ENCODE measurements at places on chromosomes 11 and 22.

- DNase-seq: no peak
Measured at GRCh38 chr11:114273890-114274635, 22.1 kb upstream of the NNMT start.

- DNase-seq: no peak
Measured at GRCh38 chr11:132312701-132313111, 942.3 kb downstream of the NTM start.

- peak; percentile 34 for DNase-seq
Measured at GRCh38 chr11:74749127-74749964, 697 bp downstream of the RNF169 start.

- no peak for DNase-seq
Measured at GRCh38 chr22:42786606-42787356, 66.1 kb upstream of the A4GALT start.

DNA sequence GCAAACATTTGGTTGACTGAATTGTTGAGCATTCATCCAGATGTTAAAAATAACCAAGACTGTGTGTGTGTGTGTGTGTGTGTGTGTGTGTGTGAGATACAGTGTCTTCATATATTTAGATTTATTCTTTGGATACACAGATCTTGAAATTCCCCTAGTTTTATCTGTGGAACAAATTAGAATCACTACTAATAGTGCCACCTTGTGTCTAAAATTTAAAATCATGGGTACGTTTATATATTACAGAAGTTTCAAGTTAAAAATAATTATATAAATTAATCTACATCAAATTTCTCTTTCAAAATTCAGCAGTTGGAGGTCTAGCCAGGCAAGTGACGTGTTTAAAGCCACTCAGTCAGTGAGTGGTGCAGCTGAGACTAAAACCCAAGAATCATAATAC is 1566.2 kb upstream of the TENM4 start:
- peak; percentile 23 for DNase-seq

DNA sequence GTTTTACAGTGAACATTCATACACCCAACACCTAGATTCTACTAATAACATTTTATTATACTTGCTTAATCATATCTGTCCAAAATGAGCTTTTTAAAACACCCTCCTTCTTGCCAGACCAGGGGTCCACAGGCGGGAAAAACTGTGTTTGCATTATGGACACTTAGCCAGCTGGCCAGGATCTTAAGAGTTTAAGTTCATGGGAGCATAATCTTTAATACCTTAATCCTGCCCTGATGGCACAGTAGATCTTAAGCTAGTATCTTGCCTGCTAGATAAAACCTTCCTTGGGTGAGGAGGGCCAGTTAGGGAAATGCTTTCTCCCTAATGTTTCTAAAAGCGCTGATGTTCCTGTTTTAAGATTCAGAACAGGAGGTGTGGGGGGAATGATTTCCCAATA is 13.1 kb upstream of the CCDC134 start:
- no peak for DNase-seq

- no peak for DNase-seq
Measured at GRCh38 chr11:44566952-44567875, 1.8 kb downstream of the CD82 start.

DNA sequence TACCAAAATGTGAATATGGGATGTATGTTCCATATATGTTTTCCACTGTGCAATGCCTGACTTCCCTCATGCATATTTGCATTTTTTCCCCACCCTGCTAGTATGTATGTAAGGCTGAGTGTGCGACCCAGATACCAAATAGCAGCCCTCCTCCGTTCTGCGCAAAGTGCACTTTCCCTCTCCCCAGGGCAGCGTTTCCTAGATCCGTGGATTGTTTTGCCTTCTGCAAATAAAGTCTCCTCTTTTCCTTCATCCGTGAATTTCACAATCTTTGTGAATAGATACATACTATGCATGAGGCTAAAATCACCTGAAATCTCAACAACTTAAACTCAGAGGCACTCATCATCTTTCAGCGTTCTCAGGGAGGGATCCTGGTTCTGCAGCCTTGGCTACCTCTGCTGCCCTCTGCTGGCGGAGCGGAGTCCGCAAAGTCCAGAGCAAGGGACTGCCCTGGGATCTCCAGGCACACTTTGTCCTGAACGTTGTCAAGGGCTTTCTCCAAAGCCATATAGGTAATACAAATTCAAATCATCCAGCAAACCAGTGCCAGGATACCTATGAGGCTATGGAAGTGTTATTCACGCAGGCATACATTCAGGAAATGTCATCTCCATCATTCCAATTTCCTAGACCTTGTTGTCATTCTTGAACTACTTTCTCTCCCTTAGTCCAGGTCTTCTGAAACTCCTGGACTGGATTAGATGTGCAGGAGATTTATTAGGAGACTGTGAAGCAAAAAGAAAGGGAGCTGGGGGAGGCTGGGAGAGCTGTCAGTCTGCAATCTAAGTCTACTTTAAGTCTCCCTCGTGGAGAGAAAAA is 53.1 kb downstream of the CNTF start:
- DNase-seq: peak; percentile 48

DNA sequence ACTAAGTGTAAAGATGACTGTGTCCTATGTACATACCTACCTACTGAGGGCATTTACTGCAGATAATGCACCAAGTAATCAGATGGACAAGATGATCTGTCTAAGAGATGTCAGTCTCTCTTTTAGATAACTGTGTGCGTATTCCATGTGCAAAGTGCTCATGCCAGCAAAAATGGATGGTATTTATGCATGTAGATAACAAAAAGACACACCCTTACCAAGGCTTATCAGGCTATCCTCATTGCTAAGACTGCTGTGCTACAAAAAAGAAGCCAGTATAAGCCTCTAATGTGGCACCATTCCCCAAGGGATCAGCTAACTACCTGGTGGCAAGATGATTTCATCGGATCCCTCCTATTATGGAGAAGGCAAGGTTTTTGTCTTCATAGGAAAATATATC is 34.3 kb upstream of the CD44 start:
- no peak for DNase-seq

DNA sequence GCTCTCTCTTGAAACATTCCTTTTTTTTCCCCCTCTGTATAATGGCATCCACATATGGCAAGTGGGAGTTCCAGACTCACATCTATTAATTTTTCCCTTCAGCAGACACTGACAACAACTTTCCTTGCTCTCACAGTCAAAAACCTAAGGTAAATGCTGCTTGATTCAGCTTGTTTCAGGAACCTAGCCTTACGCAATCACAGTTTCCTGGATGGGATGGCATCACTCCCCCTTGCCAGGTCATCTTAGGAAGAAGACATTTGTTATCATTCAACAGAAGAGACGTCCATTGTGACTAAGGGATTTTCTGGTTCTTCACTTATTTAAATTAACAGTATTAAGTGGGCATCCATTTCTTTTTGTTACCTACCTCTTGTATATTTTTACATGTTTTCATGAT is 112.0 kb upstream of the PDGFD start:
- peak; percentile 4 for DNase-seq

GRCh38 chr22:30212363-30212995 is 34.1 kb downstream of the LIF start:
- DNase-seq: peak; percentile 95

GRCh38 chr11:19442554-19442910 is 201.8 kb upstream of the E2F8 start:
- no peak for DNase-seq

DNA sequence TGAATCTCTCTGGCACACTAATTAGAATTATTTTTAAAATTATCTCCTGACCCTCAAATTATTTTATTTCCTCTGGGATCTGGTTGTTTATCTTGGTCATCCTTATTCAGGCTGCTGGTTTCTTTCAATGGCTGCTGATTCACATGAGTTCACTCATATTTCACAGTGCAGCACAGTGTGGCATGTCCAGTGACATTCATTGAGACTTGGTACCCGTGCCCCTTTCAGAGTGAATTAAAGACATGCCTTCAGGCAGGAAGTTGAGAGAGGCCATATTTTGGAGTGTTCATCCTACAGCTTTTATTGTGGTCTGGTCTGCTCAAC is 13.5 kb downstream of the DCPS start:
- DNase-seq: no peak

GRCh38 chr11:134683860-134684259 is 271.8 kb upstream of the B3GAT1 start:
- DNase-seq: no peak

DNA sequence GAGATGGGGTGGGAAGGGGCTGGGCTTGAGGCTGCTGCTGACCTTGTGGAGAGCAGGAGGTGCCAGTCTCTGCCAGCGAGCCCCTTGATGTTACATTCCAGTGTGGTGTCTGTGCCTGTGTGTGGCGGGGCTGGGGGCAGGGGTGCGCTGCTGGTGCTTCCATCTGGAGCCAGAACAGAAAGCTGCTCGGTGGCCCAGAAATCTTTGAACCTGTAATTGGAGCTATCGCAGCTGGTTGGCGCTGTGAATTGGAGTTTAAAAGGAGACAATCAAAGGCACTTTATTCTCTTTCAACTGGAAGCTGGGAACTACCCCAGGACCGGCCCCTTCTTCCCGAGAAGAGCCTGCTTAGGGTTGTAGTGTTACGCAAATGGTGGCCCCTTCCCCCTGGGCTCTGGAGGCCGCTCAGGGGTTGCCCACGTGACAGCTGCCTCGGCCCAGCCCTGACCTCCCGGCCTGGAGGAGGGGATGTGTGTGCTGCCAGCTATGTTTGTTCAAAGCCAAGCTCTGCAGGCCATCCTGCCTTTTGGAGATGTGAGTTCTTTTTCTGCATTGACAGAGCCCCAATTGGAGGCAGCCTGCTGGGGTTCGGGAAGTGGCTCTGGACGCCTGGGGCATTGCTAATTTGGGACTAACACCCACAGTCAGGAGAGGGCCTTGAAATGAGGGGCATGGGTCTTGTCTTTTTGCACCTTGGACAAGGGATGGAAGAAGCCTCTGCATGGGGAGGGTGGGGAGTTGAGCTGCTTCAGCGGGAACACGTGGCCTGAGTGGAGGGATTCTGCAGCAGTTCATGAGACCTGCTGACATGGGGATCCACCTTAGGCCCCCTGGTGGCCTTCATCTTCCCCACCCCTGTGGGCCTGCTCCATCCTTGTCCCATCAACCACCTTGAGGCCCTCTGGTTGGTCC is 14.0 kb upstream of the ARSA start:
- DNase-seq: no peak

GRCh38 chr22:46491946-46492345 is 45.5 kb downstream of the CELSR1 start:
- no peak for DNase-seq

DNA sequence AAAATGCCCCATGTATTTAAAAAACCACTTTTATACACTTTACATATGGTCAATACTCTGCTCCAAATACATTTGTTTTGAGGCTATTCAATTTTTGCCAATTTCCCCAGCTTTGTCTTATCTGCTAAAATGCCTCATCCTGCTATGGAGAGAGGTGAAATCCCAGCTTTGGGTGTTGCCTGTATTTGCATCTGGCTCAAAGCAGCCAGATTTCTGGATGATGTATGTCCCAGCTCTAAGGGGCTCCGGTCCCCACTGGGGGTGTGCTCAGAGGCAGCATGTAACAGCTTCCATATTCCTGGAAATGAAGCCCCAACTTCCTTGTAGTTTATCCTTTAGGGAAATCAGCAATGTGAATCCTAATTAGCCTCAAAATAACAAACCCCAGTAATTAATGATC is 59.5 kb downstream of the WT1 start:
- no peak for DNase-seq

Measured in kidney glomerular epithelial cell (primary cell).